ENCODE measurements at places on chromosomes 4 and X. TPM values are rescaled to one million over a fixed set of nuclear protein-coding genes. Genes with fewer than 3 reads are reported as not detected.

CTAG1A gene
- not detected for total RNA-seq

HDX gene
- 9.9 TPM for total RNA-seq

ACE2 gene
- 3.0 TPM for total RNA-seq

GBA3 gene
- total RNA-seq = 0.52 TPM

TCEAL6 gene
- not detected for total RNA-seq

ARHGAP6 gene
- 3.1 TPM for total RNA-seq

TRO gene
- total RNA-seq = 19.5 TPM

PFKFB1 gene
- 0.69 TPM for total RNA-seq

PGRMC2 gene
- total RNA-seq = 30.9 TPM

RHOXF2 gene
- total RNA-seq = not detected

NWD2 gene
- not detected for total RNA-seq

GRCh38 chr4:85836588-85837438, 361.9 kb downstream of the ARHGAP24 start:
- no peak for DNase-seq

- DNase-seq = no peak
These were observed 18.4 kb upstream of the HERC6 start for GRCh38 chr4:88360256-88360655.

DNA sequence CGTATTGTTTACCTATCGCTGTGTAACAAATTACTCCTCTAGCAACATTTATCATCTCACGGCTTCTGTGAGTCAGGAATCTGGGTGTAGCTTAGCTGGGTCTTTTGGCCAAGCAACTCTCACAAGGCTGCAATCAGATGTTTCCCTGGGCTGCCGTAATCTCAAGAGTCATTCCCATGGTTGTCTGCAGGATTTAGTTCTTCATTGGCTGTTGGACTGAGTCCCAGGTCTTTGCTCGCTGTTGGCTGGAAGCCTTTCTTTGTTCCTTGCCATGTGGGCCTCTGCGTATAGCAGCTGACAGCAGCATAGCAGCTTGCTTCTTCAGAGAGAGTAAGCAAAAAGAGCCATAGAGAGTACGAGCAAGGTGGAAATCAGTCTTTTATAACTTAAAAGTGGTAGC, 16.8 kb downstream of the POLR2B start:
- DNase-seq = no peak

GRCh38 chr4:84177831-84178542, 321.1 kb downstream of the NKX6-1 start:
- peak; percentile 11 for DNase-seq

- no peak for DNase-seq
These were observed 14.1 kb downstream of the HTRA3 start for GRCh38 chr4:8283631-8284121.

DNA sequence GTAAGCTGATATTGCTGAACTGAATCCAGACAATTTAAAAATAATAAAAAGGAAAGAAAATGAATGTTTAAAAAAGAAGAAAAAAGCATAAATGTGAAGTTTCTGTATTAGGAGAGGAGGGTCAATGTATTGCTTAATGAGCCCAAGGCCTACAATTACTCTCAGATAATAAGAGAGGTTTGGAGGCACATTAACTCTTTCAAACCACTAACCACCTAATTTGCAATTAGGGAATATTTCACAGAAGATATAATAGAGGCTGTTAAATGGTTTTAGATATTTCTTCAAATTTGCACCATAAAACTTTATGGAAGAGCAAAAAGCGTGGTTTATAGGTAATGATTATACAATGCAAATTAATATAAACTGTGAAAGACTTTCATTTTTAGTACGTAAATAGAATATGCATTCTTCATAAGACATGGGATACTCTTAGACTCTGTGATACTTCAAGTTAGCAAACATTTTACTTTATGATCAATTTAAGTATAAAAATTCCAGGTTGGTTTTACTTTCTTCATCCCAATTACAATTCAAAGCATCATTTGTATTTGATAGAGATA, 364.2 kb upstream of the GALNTL6 start:
- DNase-seq = no peak

DNA sequence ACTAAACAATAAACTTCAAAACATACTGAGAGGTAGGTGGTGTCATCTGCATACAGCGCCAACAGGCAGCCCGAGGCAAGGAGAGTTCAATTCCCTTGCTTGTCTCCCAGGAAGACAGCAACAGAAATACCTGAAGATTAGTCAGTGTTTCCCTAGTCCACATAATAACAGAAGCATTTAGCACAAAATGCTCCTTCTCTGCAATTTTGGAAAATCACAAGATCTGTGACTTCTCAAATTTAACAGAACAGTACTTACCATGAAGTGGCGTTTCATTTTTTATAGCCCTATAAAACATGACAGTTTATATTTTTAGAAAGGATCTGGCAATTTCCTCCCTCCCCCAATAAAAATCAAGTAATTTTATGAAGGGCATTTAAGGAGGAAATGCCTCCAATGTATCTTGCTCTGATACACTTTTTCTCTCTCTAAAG, 67.1 kb upstream of the MYOZ2 start:
- peak; percentile 53 for DNase-seq

DNA sequence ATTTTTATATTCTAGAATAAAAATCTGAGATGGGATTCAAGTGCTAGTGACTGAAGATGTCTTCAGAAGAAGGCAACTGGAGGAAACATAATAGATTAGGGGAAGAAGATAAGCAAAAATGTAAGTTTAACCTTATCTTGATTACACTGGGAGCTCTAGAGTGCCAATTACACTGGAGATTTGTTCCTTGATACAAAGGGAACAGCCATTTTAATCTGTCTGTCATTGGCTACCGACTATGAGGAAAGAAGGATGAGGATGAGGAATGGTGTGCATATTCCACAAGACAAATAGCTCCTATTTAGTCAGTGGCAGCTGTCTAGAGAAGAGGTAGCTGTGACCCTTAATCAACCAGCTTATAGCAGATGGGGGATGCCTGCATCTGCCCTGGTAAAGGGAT, 1034.5 kb upstream of the IGFBP7 start:
- DNase-seq = no peak

GRCh38 chr4:165967486-165967885, 94.4 kb downstream of the TLL1 start:
- DNase-seq = no peak

DNA sequence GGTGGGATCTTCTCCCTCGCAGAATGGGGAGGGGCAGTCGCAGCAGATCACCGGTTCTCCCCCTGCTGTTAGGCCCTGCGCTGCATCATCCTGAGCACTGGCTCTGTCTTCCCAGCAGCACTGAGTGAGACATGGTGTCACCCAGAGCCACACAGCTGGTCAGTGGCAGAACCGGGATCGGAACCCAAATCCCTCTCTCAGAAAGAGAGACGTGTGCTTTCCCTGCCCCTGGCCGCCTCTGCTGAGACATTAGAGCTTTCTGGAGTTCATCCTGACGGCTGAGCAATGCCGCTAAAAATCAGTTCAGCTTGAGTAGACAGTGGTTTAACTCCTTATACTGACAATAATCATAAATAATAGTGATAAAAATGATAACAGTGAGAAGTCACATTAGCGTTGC, 87.9 kb downstream of the EVC start:
- no peak for DNase-seq

- DNase-seq = no peak
These were observed 81.4 kb upstream of the ACSL1 start for GRCh38 chr4:184907216-184907615.

GRCh38 chrX:109472939-109473735, 8.7 kb downstream of the GUCY2F start:
- peak; percentile 55 for DNase-seq

DNA sequence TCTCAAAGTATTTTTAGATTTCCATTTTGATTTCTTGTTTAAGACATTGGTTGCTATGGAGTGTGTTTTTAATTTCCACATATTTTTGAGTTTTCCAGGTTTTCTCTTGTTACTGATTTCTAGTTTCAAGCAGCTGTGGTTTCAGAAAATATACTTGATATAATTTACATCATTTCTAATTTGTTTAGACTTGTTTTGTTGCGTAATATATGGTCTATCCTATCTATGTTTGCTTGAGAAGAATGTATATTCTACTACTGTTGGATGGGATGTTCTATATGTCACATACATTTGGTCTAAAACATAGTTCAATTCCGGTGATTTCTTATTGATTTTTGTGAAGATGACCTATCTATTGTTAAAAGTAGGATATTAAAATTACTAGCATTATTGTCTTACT, 170.5 kb upstream of the EMCN start:
- no peak for DNase-seq

DNA sequence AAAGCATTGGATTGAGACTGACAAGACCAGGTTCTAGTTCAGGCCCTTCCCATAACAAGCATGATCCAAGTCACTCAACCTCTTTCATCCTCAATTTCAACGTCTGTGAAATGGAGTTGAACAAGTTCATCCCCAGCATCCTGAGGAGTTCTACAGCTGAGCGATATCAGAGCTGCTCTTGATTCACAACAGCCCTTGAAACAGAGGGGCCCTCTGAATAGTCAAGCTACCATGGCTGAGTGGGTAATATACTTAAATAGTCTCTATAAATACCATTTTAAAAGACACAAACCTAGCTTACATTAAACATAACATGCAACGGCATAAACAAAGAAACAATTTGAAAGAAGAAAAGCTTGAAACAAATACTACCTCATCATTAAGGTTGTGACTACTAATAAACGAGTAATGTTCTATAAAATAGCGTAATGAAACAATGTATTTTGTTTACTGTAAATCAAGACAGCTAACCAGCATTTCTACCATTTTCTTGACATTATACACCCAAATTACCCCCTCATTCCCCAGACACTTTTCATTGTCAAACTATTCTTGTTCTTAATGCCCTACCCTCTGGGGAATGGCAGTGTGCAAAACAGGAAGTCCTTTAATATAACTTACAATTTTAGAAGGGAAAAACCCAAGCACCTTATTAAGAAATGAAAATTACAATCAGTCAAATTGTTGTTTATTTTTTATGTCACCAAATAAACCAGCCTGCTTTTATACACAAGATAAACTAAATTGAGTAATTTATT, 202.3 kb downstream of the PARM1 start:
- no peak for DNase-seq

- DNase-seq = no peak
These were observed 55.7 kb downstream of the SEPSECS start for GRCh38 chr4:25104591-25104990.

- no peak for DNase-seq
These were observed 380.8 kb downstream of the CXXC4 start for GRCh38 chr4:104113850-104114249.

GRCh38 chr4:160238790-160239189, 1135.9 kb downstream of the RAPGEF2 start:
- DNase-seq = no peak

- DNase-seq = no peak
These were observed 58.3 kb downstream of the LEF1 start for GRCh38 chr4:108110450-108110849.

DNA sequence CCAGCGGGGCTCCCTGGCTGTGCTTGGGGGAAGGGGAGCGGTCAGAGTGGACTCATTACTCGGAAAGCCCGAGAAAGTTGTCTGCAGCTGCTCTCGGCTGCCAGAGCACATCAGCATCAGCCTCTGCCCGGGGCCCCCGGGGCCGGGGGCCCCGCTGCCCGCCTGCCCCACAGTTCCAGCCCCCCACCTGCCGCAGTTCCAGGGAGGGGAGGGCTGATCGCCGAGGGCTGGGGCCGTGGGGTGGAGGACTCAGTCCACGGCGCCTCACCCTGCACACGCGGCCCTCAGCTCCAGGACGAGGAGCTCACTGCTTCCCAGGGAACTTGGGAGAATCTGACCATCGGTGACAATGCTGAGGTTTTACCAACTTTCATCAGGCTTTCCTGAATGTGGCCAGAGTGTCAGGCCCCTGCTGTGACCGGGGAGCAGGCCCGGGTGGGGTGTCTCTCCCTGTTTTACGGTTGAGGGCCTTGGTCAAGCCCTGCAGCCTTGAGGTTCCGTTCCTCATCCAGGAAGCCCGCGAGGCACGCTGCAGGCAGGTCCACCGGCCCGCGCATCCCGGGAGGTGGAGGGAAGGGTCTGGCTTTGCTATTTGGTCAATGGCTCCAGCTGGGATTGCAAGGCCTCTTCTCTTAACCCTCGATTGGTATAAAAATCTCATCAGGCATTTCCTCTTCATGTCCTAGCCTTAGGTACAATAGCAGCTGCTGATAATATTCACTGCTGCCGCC, 57.2 kb downstream of the CPZ start:
- no peak for DNase-seq

- DNase-seq = peak; percentile 6
These were observed 439.2 kb upstream of the FAM47C start for GRCh38 chrX:36568946-36569345.

DNA sequence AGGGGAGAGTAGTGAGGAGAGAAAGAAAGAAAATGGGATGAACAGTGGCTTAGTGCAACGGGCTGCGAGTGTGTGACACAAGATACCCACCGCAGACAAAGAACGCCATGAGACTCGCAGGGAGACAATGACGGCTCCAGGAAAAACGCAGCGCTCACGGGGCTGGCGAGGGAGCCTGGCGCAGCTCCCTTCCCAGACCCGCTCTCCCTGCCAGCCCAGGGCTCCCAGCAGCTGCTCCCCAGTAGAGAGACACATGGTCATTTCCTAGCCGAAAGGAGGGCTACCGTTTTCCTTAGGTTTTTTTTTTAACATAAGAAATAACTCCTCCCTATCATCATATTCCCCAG, 149.5 kb downstream of the MAML3 start:
- DNase-seq = peak; percentile 8

All from renal cortical epithelial cell (primary cell).